ENCODE measurements at places on chromosomes 6 and 20.

DNA sequence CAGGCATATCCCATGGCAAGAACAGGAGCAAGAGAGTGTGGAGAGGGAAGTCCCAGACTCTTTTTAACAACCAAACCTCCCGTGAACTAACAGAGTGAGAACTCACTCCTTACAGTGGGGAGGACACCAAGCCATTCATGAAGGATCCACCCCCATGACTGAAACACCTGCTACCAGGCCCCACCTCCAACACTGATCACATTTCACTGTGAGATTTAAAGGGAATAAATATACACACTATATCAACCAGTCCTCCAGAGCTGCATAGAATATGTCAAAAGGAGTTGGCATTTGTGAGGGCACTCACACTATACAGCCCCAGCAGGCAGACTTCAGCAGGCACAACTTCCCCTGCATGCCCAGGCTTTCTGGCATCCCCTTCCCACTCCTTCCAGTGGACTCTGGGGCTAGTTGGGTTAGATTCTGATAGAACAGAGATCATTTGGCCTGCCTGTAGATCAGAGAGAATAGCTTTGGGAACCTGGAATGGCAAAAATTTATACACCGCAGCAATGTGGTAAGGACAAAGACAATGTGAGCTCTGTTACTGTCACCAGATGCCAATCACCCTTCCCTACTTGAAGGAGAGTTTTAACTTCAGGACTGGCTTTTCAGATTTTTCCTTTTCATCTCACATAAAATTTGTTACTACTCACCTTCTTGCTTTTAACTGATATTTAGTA, 25.2 kb upstream of the TENT5A start:
- DNase-seq, result no peak

DNA sequence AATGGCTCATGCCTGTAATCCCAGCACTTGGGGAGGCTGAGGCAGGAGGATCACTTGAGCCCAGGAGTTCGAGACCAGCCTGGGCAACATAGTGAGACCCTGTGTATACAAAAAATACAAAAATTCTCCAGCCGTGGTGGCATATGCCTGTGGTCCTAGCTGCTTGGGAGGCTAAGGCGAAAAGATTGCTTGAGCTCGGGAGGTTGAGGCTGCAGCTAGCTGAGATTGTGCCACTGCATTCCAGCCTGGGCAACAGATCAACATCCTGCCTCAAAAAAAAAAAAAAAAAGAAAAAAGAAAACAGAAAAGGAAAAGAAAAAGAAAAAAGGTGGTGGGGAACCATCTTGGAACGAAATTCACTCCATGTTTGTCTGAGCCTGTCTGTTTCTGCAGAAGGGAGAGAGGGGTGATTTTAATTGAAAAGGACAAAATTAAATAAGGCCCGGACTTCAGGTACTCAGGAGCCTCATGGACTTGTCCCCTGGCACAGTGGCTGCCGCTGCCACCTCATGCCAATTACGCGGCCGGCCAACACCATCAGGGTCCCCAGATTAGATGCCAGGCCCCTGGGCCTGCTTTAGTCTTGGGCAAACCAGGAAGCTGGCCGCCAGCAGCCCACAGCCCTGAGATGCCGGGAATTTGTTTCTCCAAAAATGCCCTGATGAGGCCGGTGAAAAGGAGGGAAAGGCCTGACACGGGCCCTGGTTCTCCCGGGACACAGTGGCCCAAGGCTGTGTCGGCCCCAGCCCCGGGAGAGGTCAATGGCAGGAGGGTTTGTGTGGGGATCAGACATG, 37.8 kb upstream of the STX16 start:
- no peak for DNase-seq

DNA sequence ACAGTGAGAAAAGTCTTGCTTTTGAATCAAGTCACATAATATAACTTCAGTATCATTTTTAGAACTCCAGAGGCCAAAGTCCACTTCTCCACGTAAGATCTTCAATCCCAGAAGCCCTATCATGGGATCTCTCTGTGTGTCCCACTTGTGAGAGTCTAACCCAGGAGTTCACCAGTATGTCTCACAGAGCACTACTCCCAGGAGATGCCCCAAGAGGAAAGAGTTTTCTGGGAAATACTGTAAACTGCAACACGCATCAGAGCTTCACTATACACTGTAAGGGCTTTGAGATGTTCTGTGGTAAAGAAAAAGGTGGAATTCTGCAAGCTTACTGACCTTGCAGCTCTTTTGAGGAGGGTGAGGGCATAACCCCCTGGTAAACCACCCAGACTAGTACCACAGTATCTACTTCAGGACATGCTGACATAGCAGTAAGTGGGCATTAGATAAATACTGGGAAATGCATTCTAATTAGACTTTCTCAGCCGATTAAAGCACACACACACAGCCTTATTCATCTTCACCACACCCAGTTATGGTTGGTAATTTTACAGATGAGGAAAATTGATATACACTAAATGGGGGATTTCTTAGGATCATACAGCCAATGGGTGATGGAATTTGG, 12.3 kb downstream of the DCBLD1 start:
- DNase-seq, result no peak

- DNase-seq, result peak; percentile 45
Observed at GRCh38 chr20:54103067-54103761, 32.8 kb upstream of the BCAS1 start.

GRCh38 chr6:154763650-154764049, 30.4 kb downstream of the SCAF8 start:
- no peak for DNase-seq

DNA sequence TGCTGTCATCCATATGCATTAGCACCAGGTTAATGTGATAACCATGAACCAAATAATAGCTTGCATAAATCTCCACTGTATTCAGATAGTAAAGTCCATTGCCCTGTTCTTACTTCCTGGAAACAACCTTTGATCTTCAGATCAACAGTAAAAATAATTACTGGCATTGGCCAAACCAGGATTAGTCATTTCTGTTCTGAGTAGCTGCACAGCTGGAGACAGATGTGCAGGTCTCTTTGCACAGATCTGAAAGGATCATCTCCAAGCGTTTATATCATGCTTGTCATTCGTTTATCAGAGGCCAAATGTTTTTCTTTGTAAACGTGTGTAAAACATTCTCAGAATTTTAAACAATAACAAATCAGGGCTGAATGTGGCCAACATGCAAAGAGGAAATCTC, 134.4 kb upstream of the HMGCLL1 start:
- DNase-seq, result no peak

DNA sequence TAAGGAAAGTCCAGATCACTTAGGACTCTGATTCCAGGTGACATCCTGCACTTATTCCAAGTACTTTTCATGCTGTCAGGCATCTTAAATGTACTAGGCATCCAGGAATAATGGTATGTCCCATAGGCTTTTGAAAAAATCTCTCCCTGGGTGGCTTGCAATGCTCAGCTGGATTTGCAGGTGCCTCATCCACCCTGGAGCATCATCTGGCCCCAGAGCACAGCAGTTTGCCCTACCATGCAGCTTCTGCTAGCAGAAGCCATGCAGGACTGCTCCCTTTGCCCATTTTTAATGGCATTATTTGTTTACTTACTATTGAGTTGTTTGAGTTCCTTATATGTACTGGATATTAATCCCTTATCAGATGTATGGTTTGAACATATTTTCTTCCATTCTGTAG, 45.2 kb downstream of the DZANK1 start:
- no peak for DNase-seq

GRCh38 chr20:23135449-23136420, 49.6 kb upstream of the CD93 start:
- no peak for DNase-seq

DNA sequence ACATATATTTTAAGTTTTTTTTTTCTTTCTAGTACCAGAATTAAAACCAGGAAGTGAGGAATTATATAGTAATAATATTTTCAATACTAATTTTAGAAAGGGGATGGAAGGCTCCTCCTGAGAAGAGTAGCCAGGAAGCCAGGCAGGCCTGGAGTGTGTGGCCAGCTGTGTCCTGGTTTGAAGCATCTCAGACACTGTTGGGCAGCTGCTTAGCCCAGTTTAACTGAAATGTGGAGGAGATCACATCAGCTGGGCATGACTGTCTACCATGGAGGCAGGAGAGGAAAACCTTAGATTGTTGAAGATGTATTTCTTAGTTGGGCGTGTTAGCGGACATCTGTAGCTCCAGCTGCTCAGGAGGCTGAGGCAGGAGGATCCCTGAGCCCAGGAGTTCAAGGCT, 142.2 kb downstream of the ARID1B start:
- DNase-seq, result no peak

GRCh38 chr6:109073344-109074132, 21.1 kb downstream of the SESN1 start:
- peak; percentile 74 for DNase-seq

GRCh38 chr20:47348539-47349142, 7.9 kb downstream of the ZMYND8 start:
- no peak for DNase-seq

DNA sequence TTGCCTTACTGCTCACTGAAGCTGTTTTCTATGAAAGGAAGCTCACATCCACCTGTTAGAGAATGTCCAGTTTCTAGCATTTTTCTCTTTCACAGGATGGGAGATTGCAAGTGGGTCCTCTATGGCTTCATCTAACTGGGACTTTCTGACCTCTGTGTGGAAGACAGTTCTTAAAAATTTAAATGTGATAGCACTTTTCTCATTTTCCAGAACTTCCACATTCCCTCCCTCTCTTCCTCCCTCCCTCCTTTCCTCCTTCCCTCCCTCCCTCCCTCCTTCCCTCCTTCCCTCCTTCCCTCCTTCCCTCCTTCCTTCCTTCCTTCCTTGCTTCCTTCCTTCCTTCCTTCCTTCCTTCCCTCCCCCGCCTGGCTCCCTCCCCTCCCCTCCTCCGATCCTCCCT, 291.1 kb downstream of the DOK5 start:
- DNase-seq, result no peak

GRCh38 chr20:45968801-45969711, 2.9 kb downstream of the ZNF335 start:
- no peak for DNase-seq

- no peak for DNase-seq
Observed at GRCh38 chr6:9139746-9140145, 704.4 kb upstream of the SLC35B3 start.

DNA sequence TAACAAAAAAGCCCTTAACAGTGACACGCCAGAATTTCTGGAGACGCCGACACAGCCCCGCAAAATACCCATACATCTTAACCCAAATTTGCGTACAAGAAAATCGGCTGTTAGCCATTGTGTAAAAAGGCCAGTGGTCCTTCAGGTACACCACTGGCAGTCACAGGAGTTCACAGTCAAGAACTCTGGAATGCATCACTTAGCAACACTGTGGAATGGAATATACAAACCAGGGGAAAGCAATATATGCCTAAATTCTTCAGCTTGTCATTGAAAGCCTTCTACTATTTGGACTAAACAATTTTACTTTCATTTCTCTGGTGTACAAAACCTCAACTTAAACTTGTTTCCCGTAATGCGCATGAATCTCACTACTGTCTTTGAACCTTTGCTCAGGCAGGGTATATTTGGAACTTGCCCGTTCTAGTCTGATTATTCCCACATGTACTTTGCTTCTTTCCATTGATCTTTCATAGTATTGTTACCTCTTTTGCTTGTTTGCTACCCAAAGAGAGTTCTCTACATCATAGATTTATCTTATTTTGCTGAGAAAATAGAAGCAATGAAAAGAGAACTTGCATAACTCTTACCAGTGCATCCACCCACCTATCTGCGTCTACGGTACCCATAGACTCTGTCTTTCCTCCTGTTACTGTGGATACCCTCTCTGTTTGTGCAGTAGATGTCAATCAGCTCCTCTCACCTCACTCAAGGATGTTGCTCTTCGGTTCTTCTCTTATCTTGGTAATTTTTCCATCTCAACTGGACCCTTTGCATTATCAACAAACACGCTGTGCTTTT, at the start of gene ARMH2:
TSS of gene ARMH2 (minus strand) at position 178 of the 801 bp plus-strand sequence. CDS start at position 118, 60 bp downstream.
- DNase-seq, result no peak

DNA sequence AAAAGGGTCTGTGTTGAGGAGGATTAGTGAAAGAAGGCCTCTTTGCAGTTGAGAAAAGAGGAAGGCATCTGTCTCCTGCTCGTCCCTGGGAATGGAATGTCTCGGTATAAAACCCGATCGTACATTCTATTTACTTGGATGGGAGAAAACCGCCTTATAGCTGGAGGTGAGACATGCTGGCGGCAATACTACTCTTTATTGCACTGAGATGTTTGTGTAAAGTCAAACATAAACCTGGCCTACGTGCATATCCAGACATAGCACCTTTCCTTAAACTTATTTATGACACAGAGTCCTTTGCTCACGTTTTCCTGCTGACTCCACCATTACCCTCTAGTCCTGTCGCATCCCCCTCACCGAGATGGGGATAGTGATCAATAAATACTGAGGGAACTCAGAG, 4.5 kb downstream of the TDP2 start:
- no peak for DNase-seq

GRCh38 chr6:36269834-36270705, at the start of gene PNPLA1:
Gene PNPLA1 (plus strand): TSS chr6:36270060. CDS start chr6:36270460, 400 bp downstream.
- no peak for DNase-seq

GRCh38 chr6:163813979-163814493, 399.5 kb downstream of the QKI start:
- DNase-seq, result no peak

- no peak for DNase-seq
Observed at GRCh38 chr6:1387538-1387875, 1.9 kb upstream of the FOXF2 start.

- no peak for DNase-seq
Observed at GRCh38 chr6:14452567-14453527, 335.3 kb downstream of the CD83 start.

GRCh38 chr6:150567823-150568383, 31.8 kb upstream of the PLEKHG1 start:
- DNase-seq, result no peak

DNA sequence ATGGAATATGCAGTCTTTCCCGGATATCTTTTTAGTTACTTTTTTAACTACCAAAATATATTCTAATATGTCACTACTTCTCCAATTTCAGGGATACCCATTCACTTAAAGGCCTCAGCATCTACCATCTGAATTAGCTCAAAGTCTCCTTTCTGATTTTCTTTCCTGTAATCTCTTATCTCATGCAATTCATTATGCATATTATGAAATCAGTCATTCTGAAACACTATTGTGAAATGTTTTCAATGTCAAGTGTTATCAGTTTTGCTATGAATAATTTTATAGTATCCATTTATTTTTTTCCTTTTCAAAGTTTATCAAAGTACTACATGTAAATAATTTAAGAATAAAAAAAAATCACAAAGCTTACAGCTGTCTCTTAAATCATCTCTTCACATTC, 41.2 kb upstream of the TPBG start:
- no peak for DNase-seq

DNA sequence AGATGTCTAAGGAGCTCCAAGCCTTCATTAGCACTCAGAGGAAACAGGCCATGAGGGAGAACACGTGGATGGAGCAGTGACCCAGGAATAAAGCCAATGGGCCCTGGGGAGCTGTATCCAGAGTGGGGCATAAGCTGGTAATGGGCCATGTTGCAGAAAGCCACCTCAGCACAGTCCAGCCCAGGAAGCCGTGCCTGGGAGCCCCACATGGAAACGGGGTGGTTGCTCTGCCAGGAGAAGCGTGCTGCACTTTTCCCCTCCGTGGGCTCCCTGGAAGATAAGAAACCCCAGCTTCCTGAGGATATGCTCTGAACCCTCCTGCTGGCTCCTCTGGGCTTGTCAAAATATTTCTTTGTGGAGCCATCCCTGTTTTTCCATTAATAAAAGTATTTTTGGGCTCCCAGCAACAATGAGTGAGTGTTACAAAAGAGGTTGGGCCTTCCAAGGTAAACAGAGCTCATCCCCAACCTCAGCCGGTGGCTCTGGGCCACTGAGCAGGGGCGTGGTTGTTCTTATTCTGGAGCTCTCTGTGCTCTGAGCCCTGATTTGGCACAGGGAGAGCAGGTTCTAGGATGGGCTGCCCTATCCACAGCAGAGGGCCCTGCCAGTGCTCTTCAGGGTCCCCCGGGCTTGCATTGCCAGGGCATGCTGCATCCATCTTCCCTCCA, 31.2 kb upstream of the NFATC2 start:
- DNase-seq, result peak; percentile 82

- peak; percentile 47 for DNase-seq
Observed at GRCh38 chr6:30206799-30207618, 6.2 kb downstream of the TRIM26 start.
